Amygdala (tissue), 56 donors: ENCODE measurements at places on chromosomes 4 and X.

DNA sequence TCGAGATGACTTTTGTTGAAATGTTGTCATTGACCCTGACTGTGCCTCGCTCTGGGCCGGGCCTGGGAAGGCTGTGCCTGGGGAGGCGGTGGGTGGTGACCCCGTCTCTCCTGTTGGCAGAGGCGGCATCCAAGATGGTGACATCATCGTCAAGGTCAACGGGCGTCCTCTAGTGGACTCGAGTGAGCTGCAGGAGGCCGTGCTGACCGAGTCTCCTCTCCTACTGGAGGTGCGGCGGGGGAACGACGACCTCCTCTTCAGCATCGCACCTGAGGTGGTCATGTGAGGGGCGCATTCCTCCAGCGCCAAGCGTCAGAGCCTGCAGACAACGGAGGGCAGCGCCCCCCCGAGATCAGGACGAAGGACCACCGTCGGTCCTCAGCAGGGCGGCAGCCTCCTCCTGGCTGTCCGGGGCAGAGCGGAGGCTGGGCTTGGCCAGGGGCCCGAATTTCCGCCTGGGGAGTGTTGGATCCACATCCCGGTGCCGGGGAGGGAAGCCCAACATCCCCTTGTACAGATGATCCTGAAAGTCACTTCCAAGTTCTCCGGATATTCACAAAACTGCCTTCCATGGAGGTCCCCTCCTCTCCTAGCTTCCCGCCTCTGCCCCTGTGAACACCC, 36.4 kb downstream of the HTRA3 start:
- no peak for DNase-seq

DNA sequence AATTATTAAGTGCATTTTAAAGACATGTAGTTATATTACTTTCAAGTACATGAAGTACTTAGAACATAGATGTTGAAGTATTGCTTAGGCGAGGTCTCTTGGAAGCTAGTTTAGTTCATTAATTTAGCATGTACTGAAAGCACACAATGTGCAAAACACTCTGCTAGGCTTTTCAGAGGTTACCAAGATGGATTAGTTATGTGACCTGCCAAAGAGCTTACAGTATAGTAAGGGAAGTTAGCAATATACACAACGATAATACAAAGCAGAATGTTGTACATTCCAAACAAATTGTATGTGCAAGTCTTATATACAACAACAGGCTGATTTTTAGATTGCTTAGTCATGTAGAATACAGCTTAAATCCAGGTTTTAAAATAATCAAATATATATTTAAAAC, 118.5 kb upstream of the NRK start:
- no peak for DNase-seq

DNA sequence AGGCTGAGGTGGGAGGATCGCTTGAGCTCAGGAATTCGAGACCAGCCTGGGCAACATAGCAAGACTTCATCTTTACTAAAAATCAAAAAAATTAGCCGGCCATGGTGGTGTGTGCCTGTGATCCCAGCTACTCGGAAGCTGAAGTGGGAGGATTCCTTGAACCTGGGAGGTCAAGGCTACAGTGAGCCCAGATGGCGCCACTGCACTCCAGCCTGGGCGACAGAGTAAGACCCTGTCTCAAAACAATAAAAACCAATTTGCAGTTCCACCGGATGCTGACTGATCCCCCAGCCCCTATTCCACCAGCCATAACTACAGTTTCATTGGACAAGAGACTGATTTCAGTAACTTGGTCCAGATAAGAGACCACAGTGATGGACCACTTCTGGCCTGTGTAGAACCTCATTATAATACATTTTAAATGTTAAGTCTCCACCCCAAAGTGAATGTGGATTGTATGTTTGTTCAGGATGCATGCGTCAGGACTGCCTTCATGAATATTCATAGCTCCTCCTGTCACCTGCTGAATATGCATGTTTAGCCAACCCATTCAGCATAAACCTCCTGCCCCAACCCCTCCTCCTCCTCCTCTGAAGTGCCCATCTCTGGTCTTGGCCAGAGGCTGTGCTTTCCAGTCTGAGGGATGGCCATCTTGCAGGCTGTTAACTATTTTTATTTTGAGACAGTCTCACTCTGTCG, 2.3 kb upstream of the SLBP start:
- DNase-seq = no peak

- no peak for DNase-seq
Observed at GRCh38 chr4:186939766-186940165, 216.1 kb upstream of the FAT1 start.

DNA sequence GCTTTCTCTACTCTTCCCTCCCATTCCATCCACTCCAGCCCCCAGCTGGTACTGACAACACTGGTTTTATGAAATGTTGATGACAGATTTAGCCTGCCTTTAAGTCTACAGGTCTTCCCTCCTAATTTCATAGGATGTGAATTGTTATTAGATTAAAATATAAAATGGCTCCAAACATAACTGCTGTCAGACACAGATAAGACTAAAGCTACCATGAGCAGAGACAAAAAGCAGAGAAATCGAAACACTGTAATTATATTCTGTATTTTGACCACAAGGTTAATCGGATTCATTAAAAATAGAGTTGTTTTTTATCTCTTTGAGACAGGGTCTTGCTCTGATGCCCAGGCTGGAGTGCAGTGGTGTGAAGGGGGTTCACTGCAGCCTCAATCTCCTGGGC, 28.3 kb downstream of the SEC24D start:
- no peak for DNase-seq

GRCh38 chr4:54937501-54937900, 187.9 kb downstream of the KDR start:
- no peak for DNase-seq

GRCh38 chr4:56211202-56211601, 176.1 kb downstream of the AASDH start:
- no peak for DNase-seq

DNA sequence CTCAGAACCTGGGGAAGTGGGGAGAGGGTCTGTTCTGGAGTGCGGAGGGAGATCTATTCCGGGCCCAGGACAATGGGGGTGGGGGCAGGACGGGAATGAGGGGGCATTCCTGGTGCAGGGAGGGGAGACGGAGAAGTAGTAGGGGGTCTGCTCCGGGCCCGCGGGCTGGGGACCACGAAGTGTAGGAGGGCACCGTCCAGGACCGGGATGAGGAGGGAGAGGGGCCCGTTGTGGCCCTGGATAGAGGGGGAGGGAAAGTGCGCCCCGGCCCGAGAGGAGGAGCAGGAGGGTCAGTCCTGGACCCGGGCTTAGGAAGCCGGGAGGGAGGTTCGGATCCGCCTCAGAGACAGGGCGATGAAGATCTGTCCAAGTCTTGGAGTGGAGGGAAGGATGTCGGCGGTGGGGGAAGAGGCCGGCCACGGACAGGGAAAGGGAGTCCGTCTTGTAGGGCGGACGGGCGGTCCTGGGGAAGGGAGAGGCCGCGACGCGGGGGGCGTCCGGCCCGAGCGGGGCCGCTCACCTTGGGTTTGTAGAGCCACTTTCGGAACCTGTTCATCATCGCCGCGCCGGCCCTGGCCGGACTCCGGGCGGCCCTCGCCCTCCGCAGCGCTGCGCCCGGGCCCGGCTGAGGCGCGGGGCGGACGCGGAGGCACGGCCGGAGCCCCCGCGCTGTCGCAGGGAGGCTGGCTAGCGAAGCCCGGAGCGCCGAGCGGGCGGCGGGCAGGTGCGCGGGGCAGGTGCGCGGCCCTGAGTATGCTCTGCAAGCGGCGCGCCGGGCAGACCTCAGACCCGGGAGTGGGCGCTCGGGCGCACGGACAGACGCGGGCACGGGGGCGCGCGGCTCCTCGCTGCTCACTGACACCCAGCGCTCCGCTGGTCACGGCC, at the start of gene ZFYVE28:
Gene ZFYVE28, minus strand, starts transcription at position 881 of the 885 bp plus-strand sequence. Its CDS starts 322 bp downstream, at position 559.
- no peak for DNase-seq

DNA sequence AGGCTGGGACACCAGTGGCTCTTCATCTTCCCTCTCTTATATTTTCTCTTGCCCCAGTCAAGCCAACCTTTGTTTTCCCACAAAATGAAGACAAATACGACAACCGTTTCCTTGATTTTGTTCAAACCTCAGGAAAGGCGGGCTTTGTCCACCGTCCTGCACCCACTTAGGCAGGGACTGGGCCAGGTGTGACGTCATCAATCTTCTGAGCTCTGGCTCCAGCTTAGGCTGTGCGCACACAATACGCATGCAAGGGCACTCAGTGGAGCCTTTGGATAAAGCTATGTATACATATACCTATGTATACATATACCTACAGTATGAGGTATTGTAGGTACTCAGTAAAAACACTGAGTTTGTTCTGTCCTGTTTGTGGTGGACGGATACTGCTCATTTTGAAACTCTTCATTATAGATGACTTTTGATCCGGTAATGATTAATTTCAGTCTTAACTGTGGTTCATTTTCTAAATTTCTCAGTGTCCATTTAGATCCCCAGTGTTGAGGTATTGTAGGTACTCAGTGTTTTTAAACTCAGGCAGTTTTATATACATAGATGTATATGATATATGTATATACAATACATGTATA, 194.9 kb downstream of the MGST2 start:
- no peak for DNase-seq

DNA sequence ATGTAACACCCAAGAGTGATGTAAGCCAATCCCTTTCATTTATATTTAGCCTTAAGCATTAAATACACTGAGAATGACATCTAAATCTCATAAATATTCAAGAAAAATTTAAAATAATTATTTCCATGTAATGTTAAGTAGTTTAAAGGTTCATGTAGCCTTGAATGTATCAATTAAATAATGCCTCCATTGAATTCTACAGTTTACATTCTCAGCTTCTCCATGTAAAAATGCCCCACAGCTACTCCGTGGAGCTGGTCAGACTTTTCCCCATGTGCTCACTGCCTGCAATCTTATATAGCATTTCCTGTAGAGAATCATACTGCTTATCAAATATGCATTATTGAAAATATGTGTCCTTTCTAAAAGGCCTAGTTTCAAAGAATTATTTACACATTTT, 25.4 kb downstream of the AP1S2 start:
- no peak for DNase-seq

- no peak for DNase-seq
Observed at GRCh38 chrX:9122519-9123245, 88.8 kb upstream of the FAM9B start.

- no peak for DNase-seq
Observed at GRCh38 chrX:135528254-135528653, 7.8 kb downstream of the INTS6L start.

- DNase-seq = no peak
Observed at GRCh38 chrX:16476692-16477091, 173.3 kb upstream of the S100G start.

GRCh38 chr4:169846396-169846795, 88.7 kb upstream of the HPF1 start:
- DNase-seq = no peak
